ENCODE measurements at places on chromosomes 4 and X.

GRCh38 chr4:167868163-167868562 lies 224.2 kb upstream of the ANXA10 start:
- no peak for DNase-seq

DNA sequence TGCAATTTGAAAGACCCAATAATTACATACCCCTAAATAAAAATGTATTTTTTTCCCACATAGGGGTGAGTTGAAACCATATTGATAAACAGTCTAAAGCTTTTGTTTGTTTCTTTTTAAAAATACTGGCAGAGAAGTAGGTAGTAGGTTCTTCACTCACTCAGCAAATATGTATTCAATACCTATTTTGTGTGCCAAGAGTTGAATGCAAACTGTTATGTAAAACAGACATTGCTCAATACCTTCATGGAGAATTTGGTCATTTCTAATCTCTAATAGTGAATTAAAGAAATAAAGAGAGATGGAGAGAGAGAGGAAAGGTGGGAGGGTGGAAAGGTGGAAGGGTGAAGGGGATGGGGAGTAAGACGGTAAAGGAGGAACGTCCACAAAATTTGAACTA lies 589.9 kb upstream of the GNPDA2 start:
- DNase-seq: no peak

DNA sequence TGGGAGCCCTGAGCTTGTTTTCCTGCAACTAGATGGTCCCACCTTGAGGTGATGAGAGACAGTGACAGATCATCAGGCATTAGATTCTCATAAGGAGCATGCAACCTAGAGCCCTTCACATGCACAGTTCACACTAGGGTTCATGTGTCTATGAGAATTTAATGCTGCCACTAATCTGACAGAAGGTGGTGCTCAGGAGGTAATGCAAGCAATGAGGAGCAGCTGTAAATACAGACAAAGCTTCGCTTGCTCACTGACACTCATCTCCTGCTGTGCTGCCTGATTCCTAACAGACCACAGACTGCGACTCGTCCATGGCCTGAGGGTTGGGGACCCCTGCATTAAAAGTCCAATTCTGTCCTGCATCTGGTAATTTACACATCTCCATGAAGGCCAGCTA lies 141.6 kb downstream of the KCNIP4 start:
- no peak for DNase-seq

GRCh38 chr4:98728433-98728832 lies 70.0 kb upstream of the TSPAN5 start:
- no peak for DNase-seq

GRCh38 chr4:114019276-114019968 lies 40.0 kb upstream of the ARSJ start:
- DNase-seq: no peak

- DNase-seq: no peak
Observed at GRCh38 chr4:136810626-136811025, 721.7 kb downstream of the PCDH18 start.

DNA sequence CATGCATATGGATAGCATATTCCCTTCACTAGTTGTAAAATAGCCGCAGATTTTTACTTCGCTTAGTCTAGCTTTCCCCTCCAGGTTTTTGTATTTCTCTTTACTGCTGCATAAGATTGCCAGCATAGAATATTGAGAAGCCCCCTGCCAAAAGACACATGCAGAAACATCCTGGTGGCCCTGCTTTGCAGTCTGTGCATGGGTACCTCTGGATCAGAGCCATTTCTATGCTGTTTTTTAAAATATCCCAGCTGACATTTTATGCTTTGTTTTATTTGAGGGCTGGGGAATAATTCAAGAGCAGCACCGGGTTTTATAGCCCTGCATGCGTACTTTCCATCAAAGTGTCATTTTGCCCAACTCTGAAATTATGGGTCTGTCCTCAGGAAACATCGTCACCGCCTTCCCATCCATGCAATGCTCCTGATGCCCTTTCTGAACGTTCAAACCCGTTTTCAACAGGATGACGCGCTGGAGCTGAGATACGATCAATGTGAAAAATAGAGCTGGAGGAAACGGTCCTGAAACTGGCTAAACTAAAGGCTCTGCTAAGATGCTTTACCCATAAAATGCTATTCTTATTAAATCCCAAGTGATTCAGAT lies 314.3 kb downstream of the EVC2 start:
- DNase-seq: no peak

- DNase-seq: no peak
Observed at GRCh38 chr4:47814618-47815295, 23.1 kb downstream of the CORIN start.

DNA sequence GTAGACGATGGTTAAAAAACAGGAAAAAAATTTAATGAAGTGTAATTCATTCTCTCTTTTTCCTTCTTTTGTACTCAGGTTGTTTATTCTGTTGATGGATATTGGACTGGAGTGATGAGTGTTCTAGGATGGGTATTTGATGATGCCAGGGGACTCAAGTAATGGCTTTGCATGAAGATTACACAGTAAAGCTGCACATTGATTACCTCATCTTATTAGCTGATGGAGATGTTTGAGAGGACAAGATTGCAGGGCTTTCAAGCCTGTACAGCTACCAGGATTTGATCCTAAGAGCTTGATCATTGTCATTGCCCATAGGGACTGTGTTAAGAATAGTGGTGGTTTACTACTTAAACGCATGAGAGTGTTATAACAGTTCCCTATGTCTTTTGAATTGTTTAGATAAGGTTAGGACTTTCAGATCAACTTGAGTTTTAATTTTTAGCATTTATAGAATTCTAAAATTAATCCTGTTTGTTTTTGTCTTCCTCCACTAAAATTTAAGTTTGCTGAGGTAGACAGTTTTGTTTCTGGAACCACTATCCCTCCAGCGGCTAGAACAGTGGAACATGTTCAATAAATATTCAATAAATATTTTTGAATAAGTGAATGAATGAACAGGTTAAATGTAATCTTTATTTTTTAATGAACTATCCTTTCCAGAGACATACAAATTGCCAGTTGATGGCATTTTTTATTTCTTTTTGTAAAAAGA lies 58.2 kb downstream of the GAB1 start:
- no peak for DNase-seq

DNA sequence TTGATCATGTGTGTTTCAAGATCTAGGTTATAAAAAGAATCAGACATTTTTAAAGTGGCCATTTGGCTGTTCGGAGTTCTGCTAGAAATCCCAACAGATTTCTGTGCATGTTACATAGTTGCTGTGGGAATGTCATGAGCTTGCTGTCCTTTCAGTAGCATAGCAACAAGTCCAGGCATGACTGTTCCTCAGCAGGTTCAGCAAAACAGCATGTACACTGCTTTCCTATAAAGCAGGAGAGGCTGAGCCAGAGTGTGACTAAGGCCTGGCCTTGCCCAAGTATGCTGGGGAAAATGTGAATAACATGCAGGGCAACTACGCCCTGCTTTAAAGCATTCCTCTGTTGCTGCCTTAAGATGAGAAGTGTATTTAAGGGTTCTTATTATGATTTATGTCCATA lies 217.1 kb upstream of the SMIM31 start:
- no peak for DNase-seq

- DNase-seq: no peak
Observed at GRCh38 chr4:167397586-167397985, 163.3 kb upstream of the SPOCK3 start.

GRCh38 chr4:100533741-100534140 lies 15.9 kb upstream of the EMCN start:
- DNase-seq: no peak

DNA sequence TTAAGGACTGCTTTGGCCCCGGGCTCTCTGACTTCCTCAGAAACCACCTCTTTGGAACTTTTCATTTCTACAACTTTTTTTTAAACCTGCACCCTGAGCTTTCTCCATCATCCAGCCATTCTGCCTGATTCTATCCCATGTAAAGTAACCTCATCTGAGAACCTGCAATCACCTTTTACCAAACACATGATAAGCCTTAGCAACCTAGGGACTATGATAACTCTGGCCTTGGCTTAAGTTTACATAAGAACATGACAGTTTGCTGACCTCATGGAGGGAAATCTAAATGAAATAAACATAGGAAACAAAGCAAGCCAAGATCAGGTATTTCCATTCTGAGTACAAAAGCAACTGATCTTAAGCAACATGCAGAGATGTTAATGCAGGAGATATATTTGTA lies 15.7 kb upstream of the TMEM150C start:
- DNase-seq: no peak

GRCh38 chrX:2340991-2341390 lies 159.8 kb downstream of the DHRSX start:
- no peak for DNase-seq

GRCh38 chr4:173318648-173319211 lies 15.4 kb downstream of the HMGB2 start:
- DNase-seq: no peak

DNA sequence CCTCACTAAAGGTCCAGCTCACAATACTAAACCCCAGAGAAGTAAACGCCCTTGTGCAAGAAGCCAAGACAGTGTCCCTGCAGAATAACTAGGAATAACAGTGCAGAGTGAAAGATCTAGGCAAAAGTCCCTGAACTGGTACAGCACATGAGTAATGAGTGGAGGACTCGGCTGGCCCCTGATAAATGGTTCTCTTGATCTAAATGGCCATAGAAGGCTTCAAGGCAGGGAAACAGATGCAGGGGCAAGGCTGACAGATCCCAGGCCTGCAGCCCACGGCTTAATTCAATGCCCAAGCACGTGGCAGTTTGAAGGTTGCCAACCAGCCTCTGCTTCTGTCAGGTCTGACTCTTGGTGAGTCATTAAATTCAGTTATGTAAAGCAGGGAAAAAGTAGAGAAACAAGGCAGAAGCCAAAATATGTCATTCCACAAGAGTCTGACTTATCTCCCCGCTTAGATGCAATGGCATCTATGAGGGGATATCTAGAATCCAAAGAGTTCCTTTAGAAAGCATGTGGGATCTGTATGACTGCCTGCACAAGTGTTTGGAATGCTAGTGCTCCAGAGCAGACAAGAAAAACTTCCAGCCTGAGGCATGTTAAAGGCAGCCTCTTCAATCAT lies 121.3 kb downstream of the PRDM5 start:
- DNase-seq: no peak

- no peak for DNase-seq
Observed at GRCh38 chr4:181799561-181800069, 443.6 kb upstream of the TENM3 start.

- DNase-seq: no peak
Observed at GRCh38 chr4:22072726-22073125, 124.2 kb upstream of the KCNIP4 start.

DNA sequence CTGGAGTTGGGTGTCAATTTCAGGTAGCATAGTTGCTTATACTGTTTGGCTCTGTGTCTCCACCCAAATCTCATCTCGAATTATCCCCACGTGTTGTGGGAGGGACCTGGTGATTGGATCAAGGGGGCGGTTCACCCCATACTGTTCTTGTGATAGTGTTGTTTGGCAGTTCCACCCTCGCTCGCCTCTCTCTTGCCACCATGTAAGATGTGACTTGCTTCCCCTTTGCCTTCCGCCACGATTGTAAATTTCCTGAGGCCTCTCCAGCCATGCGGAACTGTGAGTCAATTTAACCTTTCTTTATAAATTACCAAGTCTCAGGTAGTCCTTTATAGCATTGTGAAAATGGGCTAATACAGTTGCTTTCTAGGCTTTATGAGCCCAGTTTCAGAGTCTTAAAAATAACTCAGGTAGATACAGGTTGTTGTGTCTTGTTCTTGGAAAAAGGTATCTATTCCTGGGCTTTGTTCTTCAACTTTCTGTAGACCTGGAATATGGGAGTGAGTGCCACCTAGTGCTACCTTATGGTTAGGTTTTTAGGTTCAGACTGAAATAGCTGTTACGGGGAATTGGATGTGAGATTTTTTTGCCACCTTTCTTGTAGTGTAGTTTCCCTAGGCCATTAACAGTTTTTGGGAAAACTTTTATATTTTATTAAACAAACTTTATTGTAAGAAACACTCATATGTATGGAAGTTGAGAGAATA lies 15.6 kb downstream of the PGK1 start:
- no peak for DNase-seq

GRCh38 chrX:4550018-4550417 lies 836.6 kb upstream of the PRKX start:
- no peak for DNase-seq

- no peak for DNase-seq
Observed at GRCh38 chrX:43016021-43016420, 238.1 kb upstream of the PPP1R2C start.
